ENCODE measurements at places on chromosomes 4 and X.

GRCh38 chr4:108168671-108169523 is at the start of gene LEF1:
TSS of gene LEF1 (minus strand) at chr4:108168932. CDS start at chr4:108167767, 1,165 bp downstream.
- DNase-seq = no peak

DNA sequence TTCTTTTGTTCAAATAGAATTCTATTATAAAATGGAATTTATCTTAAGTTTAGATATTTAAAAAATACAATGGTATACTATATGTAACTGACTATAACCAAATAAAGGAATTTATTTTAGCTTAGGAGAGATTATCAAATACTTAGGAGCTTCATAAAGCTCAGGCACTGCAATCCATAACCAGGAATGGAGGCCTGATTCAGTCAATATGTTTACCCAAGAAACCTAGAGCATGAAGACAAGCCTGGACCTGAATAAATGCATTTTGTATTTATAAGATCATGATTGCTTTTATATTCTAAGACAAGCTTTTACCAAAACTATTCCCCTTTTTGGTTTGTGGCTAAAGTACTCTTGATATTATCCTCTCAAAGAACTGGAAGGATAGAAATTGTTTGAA is 742.6 kb downstream of the FAT4 start:
- no peak for DNase-seq

GRCh38 chr4:83282049-83282535 is 2.5 kb downstream of the COQ2 start:
- no peak for DNase-seq

DNA sequence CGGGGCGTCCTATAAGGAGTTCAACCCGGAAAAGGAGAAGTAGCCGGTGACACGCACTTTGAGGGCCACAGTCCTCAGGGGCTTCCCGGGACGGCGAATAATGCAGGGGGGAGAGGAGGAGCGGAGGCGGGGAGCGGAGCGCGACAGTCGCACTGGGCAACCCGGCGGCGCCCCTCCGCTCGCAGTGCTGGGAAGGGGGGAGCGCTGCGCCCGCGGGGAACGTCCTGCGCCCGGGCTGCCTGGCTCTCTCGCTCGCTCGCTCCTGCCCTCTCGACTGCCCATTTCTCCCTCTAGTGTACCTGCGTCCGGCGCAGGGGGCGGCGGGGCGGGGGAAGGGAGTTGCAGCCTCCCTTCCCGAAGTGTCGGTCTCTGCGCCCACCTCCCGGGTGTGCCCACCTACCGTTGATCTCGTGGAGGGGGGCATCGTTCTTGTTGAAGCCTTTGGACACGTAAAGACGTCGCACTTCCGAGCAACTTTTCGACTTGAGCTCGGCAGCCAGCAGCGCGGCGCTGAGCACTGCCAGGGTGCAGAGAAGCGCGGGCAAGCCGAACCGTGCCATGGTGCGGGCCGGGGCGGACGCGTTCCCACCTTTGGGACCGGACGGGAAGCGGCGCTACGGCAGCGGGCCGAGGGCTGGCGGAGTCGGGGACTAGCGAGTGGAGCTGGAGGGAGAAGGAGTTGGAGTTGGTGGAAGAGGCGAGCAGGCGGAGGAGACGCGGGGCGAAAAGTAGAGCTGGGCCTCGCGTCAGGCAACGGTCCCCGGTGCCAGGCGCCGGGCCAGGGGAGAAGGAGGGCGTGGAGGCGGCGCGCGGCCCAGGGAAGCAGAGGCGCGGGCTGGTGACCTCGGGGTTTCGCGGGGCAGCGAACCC is 648 bp downstream of the GPC4 start:
- DNase-seq = no peak

GRCh38 chr4:38366997-38367396 is 297.0 kb upstream of the KLF3 start:
- no peak for DNase-seq

- no peak for DNase-seq
Measured at GRCh38 chrX:130075777-130076176, 34.5 kb downstream of the ELF4 start.

GRCh38 chr4:159937595-159937994 is 834.7 kb downstream of the RAPGEF2 start:
- no peak for DNase-seq

GRCh38 chr4:100631281-100631968 is 113.6 kb upstream of the EMCN start:
- DNase-seq = no peak

DNA sequence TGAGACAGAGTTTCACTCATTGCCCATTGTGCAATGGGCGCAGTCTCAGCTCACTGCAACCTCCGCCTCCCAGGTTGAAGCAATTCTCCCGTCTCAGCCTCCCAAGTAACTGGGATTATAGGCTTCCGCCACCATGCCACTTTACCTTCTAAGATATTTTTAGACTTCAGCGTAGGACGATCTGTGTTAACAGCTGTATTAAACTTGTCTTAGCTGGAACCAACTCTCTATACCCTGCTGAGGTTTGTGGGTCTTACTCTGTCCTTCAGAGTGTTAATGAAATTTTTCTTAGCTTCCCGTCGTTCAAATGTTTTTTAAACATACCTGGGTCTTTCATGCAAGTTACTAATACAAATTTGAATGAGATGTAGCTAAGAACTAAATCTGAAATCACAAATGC is 14.7 kb downstream of the TMEM165 start:
- no peak for DNase-seq

DNA sequence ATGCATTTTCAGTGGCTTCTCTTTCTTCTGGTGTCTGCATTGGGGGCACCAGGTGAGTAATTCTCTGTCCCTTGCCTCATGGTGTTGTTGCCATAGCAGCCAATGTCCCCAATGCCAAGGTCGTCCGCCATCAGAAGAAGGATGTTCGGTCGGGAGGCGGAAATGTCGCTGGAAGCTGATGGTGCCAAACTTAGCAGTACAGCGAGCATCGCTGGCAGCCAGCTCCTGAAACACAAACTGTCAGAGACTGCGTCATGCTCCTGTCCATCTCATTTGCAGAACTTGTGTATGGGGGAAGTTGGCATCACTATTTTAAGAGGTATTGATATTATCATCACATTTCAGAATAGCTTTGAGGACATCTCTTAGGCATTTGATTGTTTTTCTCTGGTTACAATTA is 29.1 kb upstream of the ARSD start:
- DNase-seq = no peak

- no peak for DNase-seq
Measured at GRCh38 chr4:55512922-55513571, 33.7 kb downstream of the CLOCK start.

DNA sequence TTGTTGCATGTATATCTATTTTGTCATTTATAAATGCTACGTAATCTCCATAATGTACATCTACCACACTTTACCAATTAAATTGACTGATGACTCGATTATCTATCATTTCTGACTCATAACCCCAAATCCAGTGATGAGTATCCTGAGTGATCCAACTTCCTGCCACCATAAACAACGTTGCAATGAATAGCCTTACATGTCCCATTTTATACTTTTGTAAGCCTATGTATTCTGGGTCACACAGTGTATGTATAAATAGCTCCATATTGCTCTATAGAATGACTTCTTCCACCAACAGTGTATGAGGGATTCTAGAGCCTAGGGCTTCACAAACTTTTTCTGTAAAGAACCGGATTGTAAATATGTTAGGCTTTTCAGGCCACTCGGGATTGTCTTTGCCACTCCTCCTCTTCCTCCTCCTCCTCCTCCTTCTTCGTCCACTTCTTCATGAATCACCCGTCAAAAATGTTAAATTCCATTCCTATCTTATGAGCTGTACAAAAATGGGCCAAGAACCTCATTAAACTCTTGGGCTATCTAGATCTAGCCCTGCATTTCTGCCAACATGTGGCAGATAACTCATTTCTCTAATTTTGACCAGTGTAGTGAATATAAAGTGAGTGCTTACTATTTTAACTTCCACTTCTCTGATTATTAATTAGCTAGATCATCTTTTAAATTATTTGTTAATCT is 672.2 kb upstream of the AMOT start:
- no peak for DNase-seq

DNA sequence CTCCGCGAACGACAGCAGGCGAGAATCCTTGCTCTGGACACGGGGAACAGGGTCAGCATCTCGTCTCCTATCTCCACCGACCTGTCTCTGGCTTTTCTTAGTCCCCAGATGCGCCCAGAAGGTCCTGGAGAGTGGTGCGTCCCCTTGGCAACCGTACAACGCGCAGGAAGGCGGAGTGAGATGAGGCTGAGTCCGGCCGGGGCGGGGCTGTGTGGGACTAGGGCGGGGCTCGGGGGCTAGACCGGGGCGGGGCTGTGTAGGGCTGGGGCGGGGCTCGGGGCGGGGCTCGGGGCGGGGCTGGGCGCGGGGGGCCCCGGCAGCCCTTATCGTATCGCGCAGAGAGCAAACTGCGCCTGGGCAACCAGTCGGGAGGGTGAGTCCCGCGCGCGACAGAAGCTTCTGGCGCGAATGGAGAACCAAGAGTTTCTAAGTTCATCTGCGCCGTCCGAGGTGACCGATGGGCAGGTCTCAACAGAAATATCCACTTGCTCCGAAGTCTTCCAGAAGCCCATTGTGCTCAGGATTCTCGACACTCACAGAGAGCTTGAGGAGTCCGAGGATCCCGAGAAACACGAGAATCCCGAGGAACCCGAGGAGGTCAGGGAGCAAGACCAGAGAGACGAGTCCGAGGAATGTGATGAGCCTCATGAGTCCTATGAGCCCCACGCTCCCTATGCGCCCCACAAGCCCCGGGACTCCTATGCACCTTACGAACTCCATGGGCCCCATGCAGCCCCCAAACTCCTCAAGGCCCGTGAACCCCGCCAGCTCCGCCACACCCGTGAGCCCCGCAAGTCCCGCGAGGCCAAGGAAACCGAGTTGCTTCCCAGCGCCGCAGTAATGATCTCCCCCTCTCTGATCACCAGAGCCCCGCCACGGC is 24.9 kb downstream of the ARL9 start:
- peak; percentile 27 for DNase-seq

GRCh38 chr4:185542626-185543315 is 7.5 kb upstream of the PDLIM3 start:
- peak; percentile 43 for DNase-seq

- DNase-seq = no peak
Measured at GRCh38 chr4:67106861-67107460, 438.3 kb downstream of the CENPC start.

DNA sequence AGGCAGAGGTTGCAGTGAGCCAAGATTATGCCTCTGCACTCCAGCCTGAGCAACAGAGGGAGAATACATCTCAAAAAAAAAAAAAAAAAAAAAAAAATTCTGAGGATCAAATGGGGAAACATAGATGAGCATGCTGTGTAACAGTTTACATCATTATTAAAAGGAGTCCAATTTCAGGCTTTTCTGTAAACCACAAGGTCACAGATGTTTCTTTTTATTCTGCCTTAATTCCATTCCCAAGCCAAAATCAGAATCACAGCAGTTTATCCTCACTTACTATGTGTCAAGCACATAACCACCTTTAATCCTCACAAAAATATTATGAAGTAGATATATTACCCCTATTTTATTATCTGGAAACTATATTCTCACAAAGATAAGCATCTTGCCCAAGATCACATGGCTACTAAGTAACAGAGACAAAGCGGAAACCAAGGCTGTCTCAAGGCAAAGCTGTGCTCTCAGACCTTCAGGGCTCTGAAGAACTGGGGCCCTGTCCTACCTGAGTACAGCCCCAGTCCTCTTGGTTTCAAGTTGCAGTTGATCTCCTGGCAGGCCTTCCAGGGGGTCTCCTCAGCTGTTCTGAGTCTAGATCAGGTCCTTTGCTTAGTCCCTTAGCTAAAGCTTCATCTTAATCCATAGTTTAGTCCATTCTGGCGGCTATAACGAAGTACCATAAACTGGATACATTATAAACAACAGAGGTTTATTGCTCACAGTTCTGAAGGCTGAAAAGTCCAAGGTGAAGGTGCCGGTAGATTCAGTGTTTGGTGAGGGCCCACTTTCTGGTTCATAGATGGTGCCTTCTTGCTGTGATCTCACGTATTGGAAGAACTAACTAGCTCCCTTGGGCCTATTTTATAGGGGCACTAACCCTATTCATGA is 141.3 kb downstream of the PALLD start:
- no peak for DNase-seq

DNA sequence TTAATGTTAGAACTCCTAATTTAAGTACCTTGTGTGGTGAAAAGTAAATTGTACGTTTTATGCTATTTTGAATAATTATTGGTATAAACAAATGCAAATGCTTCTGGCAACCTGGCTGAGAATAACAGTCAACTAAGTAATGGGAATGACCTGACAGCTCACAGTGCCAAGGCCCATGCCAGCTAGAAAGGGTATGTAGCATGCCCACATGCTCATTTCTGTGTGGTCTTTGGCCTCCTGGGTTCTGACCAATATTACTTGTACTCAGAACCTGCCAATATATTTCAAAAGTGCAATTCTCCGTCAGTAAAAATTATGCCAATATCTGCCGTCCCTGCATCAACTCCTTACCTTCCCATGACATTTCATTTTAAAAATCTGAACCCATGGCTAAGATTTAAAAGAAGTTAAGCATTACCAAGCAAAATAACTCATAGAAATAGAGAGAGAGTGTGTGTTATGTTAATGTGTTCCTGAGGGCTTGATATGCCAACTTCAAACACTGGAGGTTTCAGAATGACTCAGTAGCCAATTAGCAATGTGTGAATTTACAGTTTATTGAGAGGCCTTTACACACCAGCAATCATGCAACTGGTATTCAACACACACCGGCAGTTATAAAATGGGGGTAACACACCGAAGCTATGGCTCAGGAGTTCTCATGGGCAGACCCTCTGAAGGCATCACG is 820.8 kb downstream of the FSTL5 start:
- no peak for DNase-seq

DNA sequence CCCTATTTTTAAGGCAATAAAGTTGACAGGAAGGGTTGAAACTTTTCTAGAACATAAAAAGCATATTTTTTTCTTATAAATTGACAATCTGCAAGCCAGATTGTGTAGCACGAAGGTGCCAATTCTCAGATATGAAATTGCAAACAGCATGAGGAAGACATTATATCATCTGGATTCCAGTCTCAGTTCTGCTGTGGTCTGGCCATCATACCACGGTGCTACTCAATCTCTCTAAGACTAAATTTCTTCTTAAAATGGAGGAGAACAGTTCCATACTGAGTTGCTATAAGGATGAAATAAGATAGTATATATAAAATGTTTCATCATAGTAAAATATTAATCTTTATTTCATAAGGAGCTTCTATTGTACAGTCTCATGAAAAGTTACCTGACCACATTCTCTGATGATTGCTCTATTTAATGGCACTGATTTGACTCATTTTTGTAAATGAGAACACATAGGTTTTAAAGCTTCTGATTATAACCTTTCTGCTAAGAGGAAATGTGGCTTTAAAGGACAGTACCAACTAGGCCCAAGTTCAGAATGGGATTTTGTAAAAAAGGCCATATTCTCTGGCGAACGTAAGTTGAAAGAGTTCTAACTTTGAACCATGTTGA is 127.9 kb downstream of the SHROOM3 start:
- no peak for DNase-seq

DNA sequence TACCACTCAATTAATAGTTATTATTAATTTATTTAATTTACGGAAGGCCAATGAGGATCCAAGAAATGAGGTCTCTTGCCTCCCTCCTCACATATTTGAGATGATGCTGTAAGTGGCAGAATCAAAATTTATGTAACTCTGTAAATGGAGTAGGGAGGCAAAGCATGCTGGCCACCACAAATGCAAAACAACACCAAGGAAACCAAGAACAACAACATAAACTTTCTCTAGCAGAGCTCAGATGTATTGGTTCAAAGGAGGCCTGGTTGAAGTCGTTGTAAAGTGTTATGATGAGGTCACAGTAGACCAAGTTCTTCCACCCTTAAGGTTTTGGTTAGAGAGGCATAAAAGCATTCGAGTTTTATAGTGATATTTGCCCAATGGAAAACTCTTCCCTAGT is 194.8 kb upstream of the FAT1 start:
- no peak for DNase-seq

GRCh38 chr4:145260091-145260490 is 79.7 kb upstream of the OTUD4 start:
- DNase-seq = no peak

Measured in AG04450 (cell line).